ENCODE measurements at places on chromosomes 4 and X. TPM values are rescaled to one million over a fixed set of nuclear protein-coding genes. Genes with fewer than 3 reads are reported as not detected.

NOA1 gene
- total RNA-seq, result 9.7 TPM

ATRX gene
- total RNA-seq, result 96.1 TPM

GLRA3 gene
- total RNA-seq, result not detected

F8A3 gene
- 0.18 TPM for total RNA-seq

AADAT gene
- 4.7 TPM for total RNA-seq

PRDM8 gene
- total RNA-seq, result 5.7 TPM

VEGFC gene
- 26.9 TPM for total RNA-seq

NAP1L2 gene
- total RNA-seq, result not detected

DOK7 gene
- not detected for total RNA-seq

ZFP92 gene
- total RNA-seq, result under 0.01 TPM

ADGRL3 gene
- 2.5 TPM for total RNA-seq

- DNase-seq, result no peak
- H3K27me3 ChIP-seq, result no peaks in the 10 kb centered on the region
- H3K4me1 ChIP-seq, result no peaks in the 10 kb centered on the region
- no peaks in the 10 kb centered on the region for H3K36me3 ChIP-seq
These were observed 13.4 kb upstream of the TNIP3 start for GRCh38 chr4:121177246-121178137.

DNA sequence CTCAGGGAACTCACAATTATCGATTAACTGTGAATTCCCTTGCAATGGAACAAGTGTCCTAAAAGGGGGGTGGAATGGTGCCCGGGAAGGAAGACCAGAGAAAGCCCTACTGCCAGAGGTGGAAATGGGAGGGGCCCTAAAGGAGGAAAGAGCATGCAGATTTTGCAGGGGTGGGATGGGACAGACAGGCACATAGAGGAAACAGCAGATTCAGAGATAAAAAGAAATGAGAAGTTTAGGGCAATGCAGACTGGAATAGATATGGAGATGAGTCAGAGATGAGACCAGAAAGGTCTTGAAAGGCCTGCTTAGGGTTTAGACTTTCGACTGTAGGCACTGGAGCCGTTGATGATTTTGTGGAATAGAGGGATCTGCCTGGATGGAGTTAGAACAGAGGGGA lies 57.4 kb upstream of the PITX2 start:
- no peak overlapping the region for H3K27ac ChIP-seq
- no peak overlapping the region for H3K4me3 ChIP-seq
- no peaks in the 10 kb centered on the region for H3K27me3 ChIP-seq

- no peaks in the 10 kb centered on the region for H3K36me3 ChIP-seq
- H3K27ac ChIP-seq, result no peak overlapping the region
- DNase-seq, result no peak
- no peak overlapping the region for H3K4me3 ChIP-seq
- H3K4me1 ChIP-seq, result no peaks in the 10 kb centered on the region
These were observed 305.6 kb upstream of the NR3C2 start for GRCh38 chr4:148747721-148748268.

DNA sequence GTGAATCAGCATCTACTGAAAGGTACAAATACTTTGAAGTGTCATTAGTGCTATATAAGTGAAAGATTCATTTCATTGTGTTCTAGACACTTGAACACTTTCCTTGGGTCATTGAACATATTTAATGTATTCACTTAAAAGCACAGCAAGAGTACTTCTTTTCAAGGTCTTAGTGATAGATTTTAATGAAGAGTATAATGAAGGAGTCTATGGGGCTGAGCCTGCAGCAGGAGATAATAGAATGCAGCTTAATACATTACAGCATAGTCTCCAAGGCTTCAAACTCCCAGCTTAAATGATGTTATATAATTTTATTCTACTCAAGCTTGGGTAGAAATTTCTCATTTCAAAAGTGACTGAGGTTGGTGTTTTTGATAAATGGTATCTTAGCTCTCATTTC lies 66.1 kb upstream of the VEGFC start:
- H3K4me1 ChIP-seq, result no peaks in the 10 kb centered on the region
- no peak for DNase-seq
- no peaks in the 10 kb centered on the region for H3K36me3 ChIP-seq
- no peak overlapping the region for H3K4me3 ChIP-seq
- H3K27me3 ChIP-seq, result no peaks in the 10 kb centered on the region

DNA sequence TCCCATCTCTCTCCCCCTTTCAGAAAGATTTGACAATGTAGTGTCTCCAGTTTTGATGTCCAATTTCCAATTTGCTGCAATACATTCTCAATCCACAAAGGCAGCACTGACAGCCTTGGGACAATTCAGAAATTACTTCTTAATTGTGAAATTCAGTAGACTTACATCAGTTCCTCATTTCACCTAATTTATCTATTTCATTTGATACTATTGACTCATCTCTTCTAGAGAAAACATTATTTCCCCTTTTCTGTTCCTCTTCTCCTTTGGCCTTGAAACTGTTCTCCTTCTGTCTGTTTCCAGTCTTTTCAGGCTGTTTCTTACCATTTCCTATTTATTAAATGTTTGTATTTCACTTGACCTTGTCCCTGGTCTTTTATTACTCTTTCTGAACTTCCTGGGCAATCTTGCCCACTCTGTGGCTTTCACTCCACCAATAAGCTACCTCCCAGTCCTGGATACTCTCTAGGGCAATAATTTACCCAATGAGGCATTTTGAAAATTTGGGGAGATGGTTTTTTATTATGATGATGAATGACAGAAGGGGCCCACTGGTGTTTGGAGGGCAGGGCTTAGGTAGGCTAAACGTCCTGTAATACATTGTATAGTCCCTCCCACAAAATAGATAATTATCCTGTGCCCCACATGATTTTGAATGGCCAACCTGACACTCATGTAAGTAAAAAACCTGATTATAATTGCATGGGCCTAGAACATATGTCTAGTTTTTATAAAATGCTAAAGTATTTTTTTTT lies 498.0 kb upstream of the BOD1L1 start:
- no peaks in the 10 kb centered on the region for H3K36me3 ChIP-seq
- DNase-seq, result no peak
- no peaks in the 10 kb centered on the region for H3K27me3 ChIP-seq
- H3K27ac ChIP-seq, result no peak overlapping the region
- peaks cover 3% of the 10 kb centered on the region for H3K4me1 ChIP-seq
- no peak overlapping the region for H3K4me3 ChIP-seq

- no peak overlapping the region for H3K27ac ChIP-seq
- H3K4me3 ChIP-seq, result no peak overlapping the region
- no peak for DNase-seq
- H3K27me3 ChIP-seq, result peaks cover 6% of the 10 kb centered on the region
- H3K36me3 ChIP-seq, result no peaks in the 10 kb centered on the region
These were observed 38.3 kb upstream of the SPINK2 start for GRCh38 chr4:56859841-56860240.

DNA sequence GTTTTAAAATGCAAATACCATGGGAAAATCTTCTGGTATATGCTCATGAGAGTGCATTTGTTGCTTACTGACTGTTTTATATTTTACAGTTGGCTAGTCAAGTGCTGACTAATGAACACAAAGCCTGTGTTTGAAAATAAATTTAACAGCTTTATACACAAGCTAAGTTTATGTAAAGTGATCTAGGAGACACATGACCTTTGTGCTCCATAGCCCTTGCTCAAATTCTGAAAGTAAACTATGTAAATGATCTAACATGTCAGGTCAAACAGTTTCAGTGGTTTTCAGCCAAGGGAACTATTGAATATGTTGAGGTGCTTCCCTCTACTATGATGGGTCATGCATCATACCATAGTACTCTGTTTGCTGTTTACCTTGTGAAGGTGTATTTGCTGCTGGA lies 36.7 kb downstream of the DIAPH2 start:
- no peaks in the 10 kb centered on the region for H3K4me1 ChIP-seq
- H3K4me3 ChIP-seq, result no peak overlapping the region
- H3K36me3 ChIP-seq, result no peaks in the 10 kb centered on the region
- peak; percentile 36 for DNase-seq
- H3K27me3 ChIP-seq, result no peaks in the 10 kb centered on the region

- no peaks in the 10 kb centered on the region for H3K27me3 ChIP-seq
- no peak for DNase-seq
- H3K4me1 ChIP-seq, result no peaks in the 10 kb centered on the region
- H3K4me3 ChIP-seq, result no peak overlapping the region
- no peaks in the 10 kb centered on the region for H3K36me3 ChIP-seq
These were observed 194.0 kb upstream of the BOD1L1 start for GRCh38 chr4:13821522-13821921.

GRCh38 chrX:121876305-121876704 lies 828.9 kb downstream of the GLUD2 start:
- no peaks in the 10 kb centered on the region for H3K27me3 ChIP-seq
- no peak for DNase-seq
- H3K36me3 ChIP-seq, result no peaks in the 10 kb centered on the region

GRCh38 chr4:36348403-36348938 lies 67.1 kb downstream of the DTHD1 start:
- no peaks in the 10 kb centered on the region for H3K4me1 ChIP-seq
- no peak overlapping the region for H3K4me3 ChIP-seq
- DNase-seq, result no peak
- no peaks in the 10 kb centered on the region for H3K27me3 ChIP-seq
- no peaks in the 10 kb centered on the region for H3K36me3 ChIP-seq

DNA sequence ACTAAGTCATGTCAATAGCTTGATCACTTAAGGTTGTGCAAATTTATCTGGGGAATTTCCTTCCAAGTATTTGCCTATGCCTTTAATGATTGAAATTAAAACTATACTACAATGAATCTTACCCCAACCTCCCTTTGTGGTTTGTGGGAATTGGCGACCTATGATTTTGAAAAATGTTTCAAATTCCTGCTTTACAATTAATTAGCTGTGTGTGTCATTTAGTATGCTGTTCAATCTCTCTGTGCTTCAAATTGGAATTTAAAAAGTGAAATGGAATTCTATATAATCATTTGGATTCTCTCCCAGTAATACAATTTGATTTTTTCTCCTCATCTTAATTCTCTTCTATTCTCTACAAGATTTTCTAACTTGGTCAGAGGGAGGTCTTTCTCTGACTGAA lies 2319.5 kb downstream of the ARAP2 start:
- H3K27ac ChIP-seq, result no peak overlapping the region
- H3K36me3 ChIP-seq, result no peaks in the 10 kb centered on the region
- H3K4me1 ChIP-seq, result no peaks in the 10 kb centered on the region
- H3K27me3 ChIP-seq, result no peaks in the 10 kb centered on the region
- H3K4me3 ChIP-seq, result no peak overlapping the region

- DNase-seq, result peak; percentile 38
- no peaks in the 10 kb centered on the region for H3K36me3 ChIP-seq
- no peak overlapping the region for H3K4me3 ChIP-seq
- H3K27me3 ChIP-seq, result no peaks in the 10 kb centered on the region
- H3K4me1 ChIP-seq, result peaks cover 5% of the 10 kb centered on the region
These were observed 250.9 kb upstream of the RPS6KA3 start for GRCh38 chrX:20517565-20517964.

DNA sequence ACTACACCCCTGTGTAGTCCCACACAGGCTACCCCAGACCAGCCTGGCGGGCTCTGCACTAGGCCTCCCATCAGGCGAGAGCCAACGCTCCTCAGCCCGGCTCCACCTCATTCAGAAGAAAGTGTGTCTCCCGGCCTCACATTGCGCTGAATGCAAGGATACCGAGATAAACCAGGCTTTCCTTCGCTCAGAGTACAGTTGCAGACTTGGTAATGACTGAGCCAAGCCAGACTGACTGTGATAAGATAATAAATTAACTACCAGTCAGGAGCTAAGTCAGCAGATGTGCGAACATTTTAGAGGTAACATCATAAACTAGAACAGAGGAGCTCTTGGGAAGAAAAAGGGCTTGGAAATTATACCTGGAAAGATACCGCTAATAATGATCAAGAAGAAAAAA lies 397.6 kb downstream of the TRIML1 start:
- DNase-seq, result no peak
- no peaks in the 10 kb centered on the region for H3K4me1 ChIP-seq
- no peak overlapping the region for H3K27ac ChIP-seq
- no peak overlapping the region for H3K4me3 ChIP-seq
- H3K27me3 ChIP-seq, result no peaks in the 10 kb centered on the region

GRCh38 chr4:152197211-152197610 lies 338.7 kb downstream of the FBXW7 start:
- no peak overlapping the region for H3K27ac ChIP-seq
- no peak overlapping the region for H3K4me3 ChIP-seq
- H3K4me1 ChIP-seq, result no peaks in the 10 kb centered on the region
- H3K27me3 ChIP-seq, result peaks cover 17% of the 10 kb centered on the region

DNA sequence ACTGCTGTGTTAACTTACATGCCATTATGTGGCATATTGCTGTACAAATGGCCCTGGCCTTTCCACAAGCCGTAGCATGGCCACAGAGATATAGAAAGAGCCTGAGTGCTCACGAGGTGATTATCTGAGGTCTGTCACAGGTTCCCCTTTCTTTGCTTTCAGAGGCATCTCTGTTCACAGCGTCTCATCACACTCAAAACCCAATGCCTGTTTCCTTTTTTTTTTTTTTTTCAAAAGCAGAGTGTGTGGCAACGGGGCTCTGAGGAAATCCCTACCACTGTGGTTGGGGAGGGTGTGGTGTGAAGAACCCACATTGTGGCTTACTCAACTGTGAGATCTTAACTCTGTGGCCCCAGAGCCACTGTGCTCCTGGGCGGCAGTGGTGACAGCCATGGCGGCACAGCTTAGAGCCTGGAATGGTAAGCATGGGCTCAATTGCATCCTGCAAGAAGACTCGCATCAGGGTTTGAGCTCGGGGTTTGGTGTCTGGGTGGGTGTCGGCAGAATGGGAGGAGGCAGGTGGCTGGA lies 30.8 kb downstream of the RTL5 start:
- no peaks in the 10 kb centered on the region for H3K4me1 ChIP-seq
- H3K4me3 ChIP-seq, result no peak overlapping the region
- no peaks in the 10 kb centered on the region for H3K36me3 ChIP-seq
- H3K27ac ChIP-seq, result no peak overlapping the region

- peak; percentile 27 for DNase-seq
- H3K36me3 ChIP-seq, result no peaks in the 10 kb centered on the region
- H3K27me3 ChIP-seq, result no peaks in the 10 kb centered on the region
- H3K4me3 ChIP-seq, result no peak overlapping the region
- peaks cover 18% of the 10 kb centered on the region for H3K4me1 ChIP-seq
These were observed 280.5 kb downstream of the FBXW7 start for GRCh38 chr4:152255437-152255836.

DNA sequence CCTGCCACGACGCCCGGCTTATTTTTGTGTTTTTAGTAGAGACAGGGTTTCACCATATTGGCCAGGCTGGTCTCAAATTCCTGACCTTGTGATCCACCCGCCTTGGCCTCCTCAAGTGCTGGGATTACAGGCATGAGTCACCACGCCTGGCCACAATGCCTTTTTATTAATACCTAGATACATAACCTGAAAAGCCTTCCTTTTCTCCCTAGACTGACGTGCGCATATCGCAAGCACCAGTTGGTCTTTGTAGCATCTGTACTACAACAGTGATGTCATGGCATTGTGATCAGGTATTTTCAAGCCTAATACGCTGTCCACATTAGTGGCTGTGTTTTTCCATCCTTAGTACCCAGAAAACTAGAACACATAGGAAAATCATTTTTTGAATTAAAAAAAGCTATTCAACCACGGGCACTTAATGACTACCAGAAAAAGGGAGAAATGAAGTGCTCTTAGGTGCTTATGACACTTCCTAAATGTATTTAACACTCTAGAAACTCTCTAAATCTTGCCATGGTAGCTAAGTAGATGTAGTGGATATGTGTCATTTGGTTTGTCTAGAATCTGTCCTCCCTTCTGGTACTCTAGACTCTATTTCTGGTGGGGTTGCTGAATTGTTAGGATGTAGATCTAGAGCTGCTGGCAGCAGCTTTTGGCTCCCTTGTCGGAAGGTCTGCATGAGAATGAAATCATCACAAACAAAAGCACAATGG lies 707.8 kb downstream of the STIM2 start:
- no peaks in the 10 kb centered on the region for H3K4me1 ChIP-seq
- H3K27ac ChIP-seq, result no peak overlapping the region
- H3K27me3 ChIP-seq, result no peaks in the 10 kb centered on the region
- no peak for DNase-seq

Measured in IMR-90 (cell line).